ENCODE measurements at places on chromosomes 3 and 15.

- no peaks in the 10 kb centered on the region for H3K36me3 ChIP-seq
- no peak for DNase-seq
- H3K4me1 ChIP-seq = peaks cover 7% of the 10 kb centered on the region
- H3K27ac ChIP-seq = no peak overlapping the region
- H3K4me3 ChIP-seq = no peak overlapping the region
These were observed 53.0 kb downstream of the RLBP1 start for GRCh38 chr15:89168316-89168833.

- H3K36me3 ChIP-seq = no peaks in the 10 kb centered on the region
- H3K27ac ChIP-seq = no peak overlapping the region
- DNase-seq = no peak
- no peak overlapping the region for H3K4me3 ChIP-seq
- H3K27me3 ChIP-seq = no peaks in the 10 kb centered on the region
These were observed 69.7 kb downstream of the FMN1 start for GRCh38 chr15:33124811-33125210.

GRCh38 chr3:31227131-31227562 lies 305.6 kb upstream of the STT3B start:
- no peaks in the 10 kb centered on the region for H3K36me3 ChIP-seq
- no peaks in the 10 kb centered on the region for H3K27me3 ChIP-seq
- no peak for DNase-seq

DNA sequence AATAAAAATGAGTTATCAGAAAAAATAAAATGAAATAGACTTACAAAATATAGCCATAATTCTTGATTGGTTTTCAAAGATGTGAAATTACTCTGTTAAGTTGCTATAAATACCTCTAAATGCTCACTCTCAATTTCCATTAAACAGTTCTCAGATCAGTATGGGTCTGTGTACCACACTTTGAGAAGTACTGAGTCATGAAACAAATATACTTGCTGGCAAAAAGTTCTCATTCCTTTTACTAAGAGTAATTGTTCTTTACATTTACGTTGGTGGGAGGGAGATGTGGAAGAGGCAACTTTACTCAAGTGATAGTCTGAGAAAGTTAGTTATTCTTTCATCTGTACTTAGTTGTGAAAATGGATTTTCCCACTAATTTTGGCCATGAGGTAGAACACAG lies 96.3 kb downstream of the ZNF385D start:
- no peak overlapping the region for H3K27ac ChIP-seq
- no peaks in the 10 kb centered on the region for H3K36me3 ChIP-seq
- no peaks in the 10 kb centered on the region for H3K4me1 ChIP-seq
- H3K27me3 ChIP-seq = no peaks in the 10 kb centered on the region
- no peak overlapping the region for H3K4me3 ChIP-seq
- DNase-seq = no peak

DNA sequence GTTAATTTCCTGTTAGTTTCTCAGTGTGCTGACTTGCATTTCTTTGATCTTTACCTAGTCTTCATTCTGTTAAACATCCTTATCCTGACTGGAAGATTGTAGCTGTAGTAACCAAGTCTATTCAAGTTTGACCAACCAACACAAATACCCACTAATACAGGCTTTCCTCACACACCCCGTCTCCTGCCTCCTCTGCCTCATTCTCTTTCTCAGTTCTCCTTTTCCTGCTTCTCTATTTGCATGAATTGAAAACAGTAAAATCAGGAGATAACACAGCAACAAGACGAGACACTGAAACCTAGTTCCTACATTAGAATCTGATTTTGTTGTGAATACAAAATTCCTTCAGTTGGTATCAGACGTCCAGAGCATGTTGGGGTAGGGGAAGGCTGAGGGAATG lies 116.9 kb upstream of the ARPP21 start:
- H3K4me1 ChIP-seq = peaks cover 2% of the 10 kb centered on the region
- DNase-seq = no peak
- H3K27me3 ChIP-seq = no peaks in the 10 kb centered on the region
- H3K4me3 ChIP-seq = no peak overlapping the region
- H3K36me3 ChIP-seq = no peaks in the 10 kb centered on the region
- no peak overlapping the region for H3K27ac ChIP-seq

DNA sequence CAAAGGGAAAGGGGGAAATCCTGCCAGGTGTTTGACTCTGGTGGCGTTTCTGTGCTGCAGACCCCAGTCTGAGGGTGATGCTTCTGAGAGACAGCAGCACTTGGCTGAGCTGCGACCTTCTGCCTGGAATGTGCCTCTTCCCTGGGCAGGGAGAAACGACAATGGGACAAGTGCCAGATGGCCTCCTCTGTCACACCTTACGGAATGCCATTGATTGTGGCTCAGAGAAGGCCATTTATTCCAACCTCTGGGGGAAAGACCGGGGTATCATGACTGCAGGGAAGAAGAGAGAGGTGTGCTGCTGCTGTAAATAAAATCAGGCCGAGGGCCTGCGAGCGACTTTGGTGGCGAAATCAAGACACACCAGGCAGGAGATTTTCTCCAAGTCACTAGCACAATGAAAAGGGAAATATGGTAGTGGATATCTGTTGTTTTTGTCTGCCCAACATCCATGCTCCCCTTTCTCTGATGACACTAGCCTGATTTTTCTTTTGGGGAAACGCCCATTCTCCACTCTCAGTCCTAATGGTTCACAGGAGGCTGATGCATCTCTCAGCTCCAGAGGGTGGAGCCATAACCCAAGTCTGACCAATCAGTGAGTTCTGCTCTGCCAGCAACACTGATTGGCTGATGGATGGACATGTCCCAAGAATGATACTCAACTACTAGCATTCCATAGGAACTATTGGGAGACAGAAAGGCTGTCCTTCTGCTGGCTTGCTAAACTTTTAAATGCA lies 336.1 kb downstream of the FOXP1 start:
- DNase-seq = peak; percentile 94
- no peaks in the 10 kb centered on the region for H3K36me3 ChIP-seq
- peak overlapping the region; percentile 2 for H3K27ac ChIP-seq
- peaks cover 4% of the 10 kb centered on the region for H3K4me1 ChIP-seq
- H3K4me3 ChIP-seq = no peak overlapping the region

DNA sequence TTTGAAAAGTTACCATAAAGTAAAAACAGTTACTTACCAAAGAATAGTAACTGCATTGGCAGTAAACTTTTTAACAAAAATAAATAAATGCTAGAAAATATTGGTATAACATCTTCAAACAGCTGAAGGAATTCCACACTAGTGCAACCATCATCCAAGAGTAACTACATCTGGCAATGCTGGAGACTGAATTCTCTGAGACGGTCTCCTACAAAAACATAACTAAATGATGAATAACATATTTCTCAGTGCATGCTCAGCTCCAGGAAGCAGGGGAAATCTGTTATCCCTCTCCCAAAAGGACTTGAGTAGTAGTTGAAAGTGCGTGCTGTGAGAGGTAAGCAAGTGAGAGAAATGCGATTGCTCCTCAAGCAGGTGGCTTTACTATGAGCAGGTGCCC lies 526.8 kb upstream of the CCDC54 start:
- H3K4me3 ChIP-seq = no peak overlapping the region
- no peaks in the 10 kb centered on the region for H3K36me3 ChIP-seq
- no peak overlapping the region for H3K27ac ChIP-seq
- H3K4me1 ChIP-seq = no peaks in the 10 kb centered on the region
- no peaks in the 10 kb centered on the region for H3K27me3 ChIP-seq

DNA sequence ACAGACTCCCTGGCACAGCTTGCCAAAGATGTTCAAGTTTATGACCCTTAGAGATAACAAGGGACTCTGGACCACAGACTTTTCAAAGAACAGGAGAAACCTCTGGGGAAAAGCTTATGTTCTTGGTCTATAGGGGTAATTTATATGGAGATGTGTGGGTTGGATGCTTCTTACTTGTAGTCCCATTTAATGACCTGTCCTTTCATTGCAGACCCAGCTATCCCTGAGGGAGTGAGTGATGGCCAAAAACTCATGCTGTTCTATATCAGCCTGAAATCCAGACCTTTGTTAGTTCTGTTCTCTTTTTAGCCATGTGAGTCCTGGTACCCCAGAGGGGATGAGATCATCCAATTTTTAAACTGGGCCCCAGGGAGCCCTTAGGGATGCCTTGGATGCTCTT lies 43.7 kb upstream of the MRPL3 start:
- H3K4me3 ChIP-seq = no peak overlapping the region
- H3K4me1 ChIP-seq = no peaks in the 10 kb centered on the region
- H3K36me3 ChIP-seq = no peaks in the 10 kb centered on the region
- DNase-seq = no peak

DNA sequence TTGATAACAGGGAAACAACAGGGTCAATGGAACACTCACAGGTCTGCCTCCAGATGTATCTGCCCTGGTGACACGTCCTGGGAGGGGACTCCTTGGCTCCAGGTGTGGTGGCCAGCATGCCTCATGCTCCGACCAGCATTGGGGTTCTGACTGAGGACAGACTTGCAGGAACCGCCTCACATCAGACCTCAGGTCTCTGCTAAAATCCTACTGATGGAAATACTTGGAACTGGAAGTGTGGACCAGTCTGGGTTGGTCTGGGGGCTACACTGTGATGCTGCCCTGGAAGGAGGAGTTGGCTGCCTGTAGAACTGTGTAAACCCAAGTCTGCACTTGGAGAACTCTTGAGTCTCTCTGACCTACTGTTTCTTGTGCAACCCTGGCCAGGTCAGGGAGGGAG lies 17.1 kb upstream of the KY start:
- no peak overlapping the region for H3K27ac ChIP-seq
- no peaks in the 10 kb centered on the region for H3K27me3 ChIP-seq
- DNase-seq = no peak
- H3K36me3 ChIP-seq = no peaks in the 10 kb centered on the region

DNA sequence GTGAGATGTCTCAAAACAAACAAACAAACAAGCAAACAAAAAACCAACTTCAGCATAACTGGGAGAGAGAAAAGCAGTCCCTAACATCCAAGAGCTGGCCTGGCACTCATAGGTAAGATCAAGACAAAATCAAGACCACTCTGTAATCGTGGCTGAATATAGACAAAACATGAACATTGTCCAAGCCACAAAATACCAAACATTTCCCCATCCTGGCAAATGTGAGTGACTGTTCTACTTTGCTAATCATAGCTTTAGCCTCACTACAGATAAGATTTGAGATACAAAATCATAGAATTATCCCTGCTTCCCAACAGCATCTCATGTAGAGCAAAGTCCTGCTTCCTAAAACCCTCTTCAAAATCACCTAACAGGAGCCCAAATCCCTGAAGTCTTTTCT lies 116.7 kb upstream of the PRTG start:
- no peaks in the 10 kb centered on the region for H3K27me3 ChIP-seq
- H3K4me1 ChIP-seq = no peaks in the 10 kb centered on the region
- no peak overlapping the region for H3K4me3 ChIP-seq
- DNase-seq = no peak
- no peaks in the 10 kb centered on the region for H3K36me3 ChIP-seq
- H3K27ac ChIP-seq = no peak overlapping the region

- H3K4me1 ChIP-seq = no peaks in the 10 kb centered on the region
- peak; percentile 89 for DNase-seq
- H3K36me3 ChIP-seq = peaks cover 5% of the 10 kb centered on the region
- H3K27me3 ChIP-seq = no peaks in the 10 kb centered on the region
- H3K4me3 ChIP-seq = no peak overlapping the region
These were observed 37.6 kb downstream of the MTMR10 start for GRCh38 chr15:30953731-30954378.

DNA sequence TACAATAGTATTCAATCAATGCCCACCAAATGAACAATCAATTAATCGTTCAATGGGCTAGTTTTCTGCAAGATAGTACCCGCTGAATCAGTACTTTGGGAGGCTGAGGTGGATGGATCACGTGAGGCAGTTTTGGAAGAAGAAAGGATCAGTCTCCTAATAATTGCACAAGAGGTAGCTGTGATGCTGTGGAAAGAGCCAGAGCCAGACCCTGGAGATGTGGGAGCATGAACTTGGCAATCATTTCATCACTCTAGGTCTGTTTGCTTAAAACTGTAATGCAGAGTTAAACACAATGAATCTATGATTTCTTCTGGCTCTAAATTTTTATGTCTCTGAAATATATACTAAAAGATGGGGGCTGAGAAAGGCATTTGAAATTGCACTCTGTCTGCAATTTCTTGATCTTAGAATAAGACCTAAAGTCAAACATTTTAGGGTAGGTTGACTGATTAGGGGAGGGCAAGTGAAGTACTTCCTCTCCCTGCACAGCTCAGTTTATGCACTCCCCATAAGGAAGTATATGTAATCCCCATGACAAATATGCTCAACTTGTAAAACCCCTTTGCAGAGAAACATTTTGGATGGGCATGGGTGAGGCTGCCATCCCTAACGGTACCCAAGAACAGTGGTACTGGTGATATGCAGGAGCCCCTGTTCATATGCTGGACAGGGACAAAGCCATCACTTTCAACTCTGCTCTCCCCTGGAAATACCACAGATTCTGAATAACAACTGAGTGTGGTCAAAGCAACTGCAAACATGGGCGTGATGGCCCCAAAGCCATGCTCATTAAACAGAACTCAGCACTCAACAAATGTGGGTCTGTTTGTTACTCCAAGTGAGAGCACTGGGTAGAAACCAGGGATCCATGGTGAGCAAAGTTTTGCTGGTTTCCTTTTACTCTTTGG lies 28.6 kb upstream of the SPATA12 start:
- no peak overlapping the region for H3K27ac ChIP-seq
- no peak overlapping the region for H3K4me3 ChIP-seq
- no peak for DNase-seq
- no peaks in the 10 kb centered on the region for H3K27me3 ChIP-seq
- H3K36me3 ChIP-seq = no peaks in the 10 kb centered on the region

- H3K4me3 ChIP-seq = no peak overlapping the region
- peaks cover 6% of the 10 kb centered on the region for H3K4me1 ChIP-seq
- H3K36me3 ChIP-seq = no peaks in the 10 kb centered on the region
- DNase-seq = no peak
- no peak overlapping the region for H3K27ac ChIP-seq
These were observed 25.1 kb upstream of the CDCP1 start for GRCh38 chr3:45171283-45171682.

DNA sequence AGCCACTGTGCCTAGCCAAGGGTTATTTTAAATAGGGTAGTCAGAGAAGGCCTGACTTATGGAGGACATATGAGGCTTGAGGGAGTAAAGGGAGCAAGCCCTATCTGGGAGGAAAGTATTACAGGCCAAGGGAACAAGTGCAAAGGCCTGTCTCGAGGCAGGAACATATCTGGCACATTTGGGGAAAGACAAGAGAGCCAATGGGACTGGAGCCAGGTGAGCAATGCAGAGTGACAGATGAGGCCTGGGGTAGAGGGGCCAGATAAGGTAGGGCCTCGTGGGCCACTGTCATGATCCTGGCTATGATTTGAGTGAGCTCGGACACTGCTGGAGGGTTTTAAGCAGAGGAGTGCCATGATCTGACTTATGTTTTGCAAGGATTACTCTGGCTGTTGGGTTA lies 43.8 kb downstream of the DCP1A start:
- H3K36me3 ChIP-seq = peaks cover 2% of the 10 kb centered on the region
- H3K4me3 ChIP-seq = no peak overlapping the region

DNA sequence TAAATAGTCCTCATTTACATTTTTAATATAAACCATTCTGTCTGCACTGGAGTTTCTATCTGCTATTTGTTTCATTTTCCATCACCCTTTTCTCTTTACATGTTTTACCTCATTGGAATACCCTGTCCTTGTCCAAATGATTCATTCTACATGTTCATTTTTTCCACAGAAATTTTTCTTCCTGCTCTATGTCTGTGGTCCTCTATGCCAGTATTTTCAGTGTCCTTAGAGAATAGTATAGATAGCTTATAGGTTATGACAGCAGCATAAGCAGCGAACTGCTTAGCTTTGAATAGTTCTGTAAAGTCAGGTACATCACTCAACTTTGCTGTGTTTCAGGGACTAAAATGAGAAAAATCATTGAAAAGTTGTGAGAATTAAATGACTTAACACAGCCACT lies 742.3 kb upstream of the CBLB start:
- H3K36me3 ChIP-seq = no peaks in the 10 kb centered on the region
- DNase-seq = no peak
- no peaks in the 10 kb centered on the region for H3K27me3 ChIP-seq
- no peak overlapping the region for H3K4me3 ChIP-seq
- no peaks in the 10 kb centered on the region for H3K4me1 ChIP-seq
